ENCODE measurements at places on chromosomes 6 and 20. TPM values are rescaled to one million over a fixed set of nuclear protein-coding genes. Genes with fewer than 3 reads are reported as not detected.

USP49 gene
- total RNA-seq, result 1.8 TPM

HLA-G gene
- total RNA-seq, result not detected

LINC00237 gene
- not detected for total RNA-seq

B3GALT4 gene
- 1.1 TPM for total RNA-seq

KIAA0408 gene
- total RNA-seq, result 0.11 TPM

PLCB1 gene
- total RNA-seq, result 10.2 TPM

SLC22A7 gene
- not detected for total RNA-seq

TREML1 gene
- not detected for total RNA-seq

HLA-DRB5 gene
- total RNA-seq, result 40.9 TPM

MOCS1 gene
- total RNA-seq, result 8.5 TPM

RTF2 gene
- total RNA-seq, result 99.4 TPM

BPIFA1 gene
- not detected for total RNA-seq

SUMO4 gene
- 0.34 TPM for total RNA-seq

HSPA1A gene
- 43.8 TPM for total RNA-seq

APMAP gene
- 88.8 TPM for total RNA-seq

TMC2 gene
- total RNA-seq, result not detected
